Activated CD4-positive, alpha-beta T cell treated with anti-CD3 and anti-CD28 coated beads for 36 hours (primary cell): ENCODE measurements at places on chromosomes 2 and 18.

DNA sequence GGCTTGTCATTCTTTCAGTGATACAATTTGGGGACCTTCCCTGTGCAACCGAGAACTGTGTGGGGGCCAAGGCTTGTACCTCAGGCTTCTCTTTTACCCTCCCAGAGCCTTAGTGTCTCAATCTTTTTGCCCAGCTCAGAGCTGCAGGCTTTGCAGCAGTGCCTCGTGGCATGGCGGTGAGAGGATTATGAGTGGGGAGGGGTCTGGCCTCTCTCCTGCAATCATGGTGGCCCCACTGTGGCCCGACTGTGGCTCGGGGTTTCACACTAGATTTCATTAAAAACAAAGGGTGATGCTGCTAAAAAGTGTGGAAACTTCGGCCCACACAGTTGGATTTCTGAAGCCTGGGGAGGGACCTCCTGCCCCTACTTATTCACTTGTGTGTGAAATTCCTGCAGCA, 75.5 kb downstream of the CAPN13 start:
- no peak for DNase-seq

DNA sequence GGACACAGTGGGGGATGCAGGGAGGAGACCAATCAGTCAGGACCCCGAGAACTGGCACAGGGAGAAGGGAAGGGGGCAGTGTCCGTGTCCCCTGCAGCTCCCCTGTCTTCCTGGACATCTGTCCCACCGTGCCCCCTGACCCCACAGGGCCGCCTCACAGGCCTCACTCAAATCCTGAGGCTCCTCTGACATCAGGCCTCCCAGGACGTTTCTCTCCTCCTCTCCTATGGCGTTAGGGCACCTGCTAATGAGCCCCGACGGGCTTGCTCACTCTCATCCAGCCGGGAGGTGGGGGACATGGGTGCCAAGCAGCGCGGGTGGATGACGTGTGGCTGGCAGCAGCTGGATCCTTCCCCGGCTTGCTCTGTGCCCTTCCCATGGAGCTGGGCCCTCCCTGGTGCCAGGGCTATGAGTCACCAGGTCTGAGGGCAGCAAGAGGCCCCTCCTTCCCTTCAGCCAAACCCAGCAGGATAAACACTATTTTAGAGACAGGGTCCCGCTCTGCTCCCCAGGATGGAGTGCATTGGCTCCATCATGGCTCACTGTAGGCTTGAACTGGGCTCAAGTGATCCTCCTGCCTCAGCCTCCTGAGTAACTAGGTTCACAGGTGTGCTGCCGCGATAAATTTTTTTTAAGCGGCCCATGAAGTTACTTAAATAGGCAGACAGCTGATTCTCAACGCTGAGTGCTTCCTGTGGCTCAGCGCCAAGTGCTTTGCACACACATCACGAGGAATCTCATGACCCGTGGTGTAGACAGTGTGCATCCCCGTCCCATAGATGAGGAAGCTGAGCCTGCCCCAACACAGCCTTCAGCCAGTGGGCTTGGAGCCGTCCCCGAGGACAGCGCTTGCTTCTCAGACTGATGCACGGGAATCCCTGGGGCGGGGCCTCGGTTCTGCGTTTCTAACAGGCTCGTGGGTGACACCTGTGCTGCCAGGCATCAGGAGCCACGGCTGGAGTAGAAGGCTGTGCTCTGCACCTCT, 64.5 kb upstream of the HDAC4 start:
- DNase-seq: no peak

GRCh38 chr2:217652761-217653639, 349.8 kb downstream of the TNS1 start:
- no peak for DNase-seq

GRCh38 chr2:151083856-151084795, 177.5 kb downstream of the RBM43 start:
- DNase-seq: no peak

DNA sequence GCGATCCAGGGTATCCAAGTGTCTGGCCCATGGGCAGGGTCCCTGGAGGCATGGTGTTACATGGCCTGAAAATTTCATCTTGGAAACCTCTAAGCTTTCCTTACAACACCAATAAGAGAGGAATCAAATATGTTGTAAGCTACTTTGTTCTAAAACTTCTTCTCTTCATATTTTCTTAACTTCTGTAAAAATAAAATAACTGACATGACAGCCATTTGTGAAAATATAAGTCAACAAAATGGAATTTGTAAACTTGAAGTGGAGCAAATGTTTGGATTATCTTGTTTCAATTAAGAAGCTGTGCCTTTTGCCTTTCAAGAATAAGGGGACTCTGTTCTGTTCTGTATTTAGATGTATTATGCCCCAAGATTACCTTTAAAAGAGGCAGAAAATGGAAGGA, 319.7 kb downstream of the LPIN1 start:
- no peak for DNase-seq

DNA sequence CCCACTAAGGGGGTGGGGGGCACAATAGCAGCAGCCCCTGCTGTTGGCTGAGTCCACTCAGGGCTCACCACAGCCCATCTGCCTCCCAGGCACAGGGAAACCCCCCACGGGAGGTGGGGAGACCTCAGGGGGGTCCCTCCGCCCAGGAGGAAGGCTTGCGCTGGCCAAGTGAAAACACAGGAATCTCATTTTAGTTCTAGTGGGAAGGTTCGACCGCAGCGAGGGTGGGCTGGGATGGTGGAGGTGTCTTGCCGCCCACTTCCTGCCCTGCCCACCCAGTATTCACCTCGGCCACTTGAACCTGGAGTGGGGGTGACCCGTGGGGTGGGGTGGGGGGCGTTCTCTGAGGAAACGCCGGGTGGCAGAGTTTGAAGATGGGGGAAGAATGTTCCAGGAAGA, 6.9 kb upstream of the BOK start:
- DNase-seq: no peak

- no peak for DNase-seq
Observed at GRCh38 chr2:203690441-203691047, 15.9 kb upstream of the CD28 start.

GRCh38 chr18:48320639-48320945, 88.6 kb downstream of the ZBTB7C start:
- no peak for DNase-seq

GRCh38 chr18:30679285-30679930, 363.1 kb downstream of the DSC3 start:
- DNase-seq: no peak

- no peak for DNase-seq
Observed at GRCh38 chr2:218022851-218023530, 20.2 kb upstream of the TNS1 start.

DNA sequence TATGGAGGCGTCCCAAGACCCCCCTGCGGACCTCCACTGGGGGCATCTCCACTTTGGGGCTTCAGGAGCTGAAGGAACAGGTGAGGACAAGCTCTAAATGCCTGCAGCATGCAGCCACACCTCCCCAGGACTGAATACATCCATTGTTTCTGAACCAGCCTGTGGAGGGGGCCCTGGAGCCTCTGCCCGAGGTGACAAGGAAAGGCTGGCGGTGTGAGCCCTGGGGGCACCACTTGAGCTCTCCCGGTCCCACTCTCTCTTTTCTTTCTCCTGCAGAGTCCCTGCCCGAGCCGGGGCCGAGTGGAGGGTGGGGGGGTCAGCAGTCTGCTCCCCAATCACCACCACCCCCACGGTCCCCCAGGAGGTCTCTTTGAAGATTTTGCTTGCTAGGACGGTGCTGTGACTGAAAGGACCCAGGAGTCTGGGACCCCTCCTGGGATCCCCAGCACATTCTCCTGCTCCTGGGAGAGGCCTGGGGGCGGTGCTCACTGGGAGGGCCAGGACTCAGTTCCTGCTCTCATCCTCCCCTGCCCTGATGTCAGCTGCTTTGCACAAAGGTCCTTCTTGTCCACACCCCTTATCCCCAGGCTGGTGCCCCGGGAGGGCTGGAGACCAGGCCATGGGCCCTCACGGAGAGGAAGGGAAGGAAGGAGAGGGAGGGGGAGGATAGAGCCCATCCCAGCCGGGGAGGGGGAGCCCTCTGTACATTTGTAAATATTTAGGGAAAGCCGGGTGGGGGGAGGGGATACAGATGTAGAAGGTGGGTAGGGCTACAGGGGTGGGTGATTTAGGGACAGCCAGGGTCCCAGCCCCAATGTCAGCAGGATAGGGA, 5.7 kb downstream of the CHPF start:
- no peak for DNase-seq

DNA sequence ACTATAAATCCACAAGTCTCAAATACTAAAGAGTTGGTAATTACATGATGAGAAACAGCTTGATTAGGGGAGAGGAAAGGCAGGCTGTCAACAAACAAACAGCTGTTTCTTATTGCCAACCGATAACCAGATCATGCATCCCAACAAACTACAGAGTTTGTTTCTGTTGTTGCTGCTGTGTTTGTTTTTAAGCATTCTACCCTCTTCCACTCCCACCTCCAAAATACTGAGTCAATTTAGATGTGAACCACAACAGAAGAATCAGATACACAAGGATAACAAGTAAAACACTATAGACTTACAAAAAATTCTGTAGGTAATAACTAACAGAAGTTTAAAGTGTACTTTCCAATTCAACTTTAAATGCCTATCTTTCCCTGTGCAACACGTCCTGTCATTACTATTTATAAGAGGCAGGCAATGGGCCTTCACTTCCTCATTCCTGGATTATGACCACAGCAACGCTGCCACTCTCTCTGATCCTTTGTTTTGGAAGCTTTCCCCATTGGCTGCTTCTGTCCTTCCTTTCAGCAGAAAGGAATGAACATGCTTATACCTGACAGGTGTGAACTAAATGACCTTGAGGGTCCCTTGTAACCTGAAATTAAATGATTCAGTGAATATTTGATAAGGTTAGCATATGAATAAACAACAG, 152.0 kb downstream of the SRBD1 start:
- no peak for DNase-seq

GRCh38 chr2:232439758-232440135, 16.2 kb upstream of the ALPI start:
- DNase-seq: no peak

DNA sequence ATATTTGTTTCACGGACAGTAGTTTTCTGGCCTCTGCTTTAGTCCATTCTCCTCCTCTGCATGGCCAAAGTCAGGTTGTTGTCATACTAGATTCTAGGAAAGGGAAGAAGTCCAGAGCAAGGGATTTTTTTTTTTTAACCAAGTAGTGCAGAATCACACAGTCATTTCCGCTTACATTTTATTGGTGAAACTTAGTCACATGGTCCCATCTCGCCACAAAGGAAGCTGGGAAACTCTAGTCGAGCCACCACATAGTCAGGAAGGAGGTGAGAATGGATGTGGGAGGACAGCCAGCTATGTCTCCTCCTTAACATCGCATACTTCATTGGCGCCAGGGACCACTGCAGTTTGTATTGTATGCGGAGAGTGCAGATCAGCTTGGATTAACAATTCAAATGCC, 10.4 kb downstream of the HRH4 start:
- DNase-seq: no peak

DNA sequence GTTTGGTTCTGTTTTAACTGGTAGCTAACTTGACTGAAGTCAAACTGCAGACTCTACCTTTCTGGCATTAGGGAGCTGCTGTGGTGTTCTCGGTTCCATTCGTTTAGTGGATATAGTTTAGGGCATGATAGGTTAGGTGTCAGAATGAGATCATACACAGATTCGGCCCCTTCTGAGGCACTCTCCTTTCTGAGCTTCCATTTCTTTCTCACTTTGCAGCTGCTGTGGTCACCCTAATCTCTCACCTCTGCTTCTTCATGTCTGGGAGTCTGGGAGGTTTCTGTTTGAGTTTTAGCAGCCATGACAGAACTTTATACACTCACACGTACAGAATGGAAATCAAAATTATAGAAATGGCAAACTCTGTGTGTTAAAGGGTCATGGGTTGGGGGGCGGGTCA, 122.8 kb downstream of the ATP9B start:
- DNase-seq: peak; percentile 12

DNA sequence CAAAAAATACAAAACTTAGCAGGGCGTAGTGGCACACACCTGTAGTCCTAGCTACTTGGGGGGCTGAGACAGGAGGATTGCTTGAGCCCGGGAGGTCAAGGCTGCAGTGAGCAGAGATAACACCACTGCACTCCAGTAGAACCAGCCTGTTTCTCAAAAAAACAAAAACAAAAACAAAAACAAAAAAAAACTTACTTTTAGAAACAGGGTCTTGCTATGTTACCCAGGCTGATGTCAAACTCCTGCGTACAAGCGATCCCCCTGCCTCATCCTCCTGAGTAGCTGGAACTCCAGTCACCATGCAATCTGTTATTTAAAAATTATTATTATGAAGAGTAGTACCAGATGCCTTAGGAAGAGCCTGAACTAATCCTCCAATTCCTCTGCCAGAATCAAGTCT, 35.0 kb upstream of the GLI2 start:
- no peak for DNase-seq

GRCh38 chr2:104840893-104841585, 12.9 kb upstream of the POU3F3 start:
- DNase-seq: no peak

DNA sequence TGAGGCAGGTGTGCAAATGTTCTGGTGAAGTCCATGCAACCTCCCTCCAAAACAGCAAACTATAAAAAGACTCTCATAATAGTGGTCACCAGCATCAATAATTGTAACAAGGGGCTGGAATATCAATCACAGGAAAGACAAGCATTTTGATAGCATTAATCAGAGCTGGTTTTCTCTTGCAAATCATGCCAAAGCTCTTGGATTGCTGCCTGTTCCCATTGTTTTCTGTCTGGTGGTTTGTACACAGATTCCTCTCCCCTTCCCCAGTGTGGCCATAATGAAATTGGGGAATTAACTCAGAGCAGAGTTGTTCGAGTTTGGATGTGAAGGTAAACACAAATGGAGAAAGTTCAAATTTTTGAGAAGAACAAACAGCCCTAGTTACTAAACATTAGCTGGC, 134.2 kb downstream of the CDCA7 start:
- DNase-seq: no peak

DNA sequence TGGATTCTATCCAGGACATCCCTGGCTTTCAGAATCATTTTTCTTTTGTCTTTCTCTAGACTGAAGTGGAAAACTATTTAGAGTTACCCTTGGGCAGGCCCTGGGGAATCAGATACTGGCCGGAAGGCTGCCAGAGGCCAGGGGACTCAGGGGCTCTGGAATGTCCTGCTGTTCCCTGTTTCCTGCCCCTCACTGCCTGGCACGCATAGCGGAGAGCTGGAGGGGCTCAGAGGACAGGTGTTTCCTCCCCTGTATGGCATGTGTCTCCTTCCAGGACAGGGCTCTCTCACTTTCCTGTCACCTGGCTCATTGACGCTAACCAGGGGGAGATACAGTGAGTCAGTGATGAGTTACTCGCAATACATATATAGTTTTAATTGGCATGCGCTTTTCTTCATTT, 38.8 kb downstream of the DYSF start:
- no peak for DNase-seq

DNA sequence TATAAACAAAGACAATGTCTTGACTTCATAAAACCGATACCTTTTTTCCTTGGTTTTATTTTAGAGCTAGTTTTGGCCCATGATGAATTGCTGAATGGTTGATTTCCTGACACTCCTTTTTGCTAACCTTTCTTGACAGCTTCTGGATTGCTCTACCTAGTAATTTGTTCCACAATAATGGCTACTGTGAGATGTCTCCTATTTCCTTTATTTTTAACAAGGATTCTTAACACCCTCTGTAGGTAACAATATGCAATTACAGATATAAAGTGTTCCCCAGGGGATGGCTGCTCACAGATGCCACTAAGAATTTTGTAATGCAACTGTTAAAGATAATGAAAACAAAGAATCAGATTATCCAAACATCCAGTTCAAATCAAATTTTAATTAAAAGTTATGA, 100.8 kb upstream of the ATP5MC3 start:
- DNase-seq: no peak
